ENCODE measurements at places on chromosomes 7 and 10. TPM values are rescaled to one million over a fixed set of nuclear protein-coding genes. Genes with fewer than 3 reads are reported as not detected.

Gene GPAM
- 3.3 TPM for total RNA-seq

Gene LRGUK
- 0.07 TPM for total RNA-seq

Gene ADK
- total RNA-seq = 52.8 TPM

Gene SCRN1
- 2.1 TPM for total RNA-seq

Gene PRR15
- total RNA-seq = not detected

Gene ATOH7
- total RNA-seq = not detected

Gene HIF1AN
- 40.6 TPM for total RNA-seq

Gene KIF11
- total RNA-seq = 57.3 TPM

Gene TRIM4
- 24.9 TPM for total RNA-seq

Gene WASL
- total RNA-seq = 5.1 TPM

DNA sequence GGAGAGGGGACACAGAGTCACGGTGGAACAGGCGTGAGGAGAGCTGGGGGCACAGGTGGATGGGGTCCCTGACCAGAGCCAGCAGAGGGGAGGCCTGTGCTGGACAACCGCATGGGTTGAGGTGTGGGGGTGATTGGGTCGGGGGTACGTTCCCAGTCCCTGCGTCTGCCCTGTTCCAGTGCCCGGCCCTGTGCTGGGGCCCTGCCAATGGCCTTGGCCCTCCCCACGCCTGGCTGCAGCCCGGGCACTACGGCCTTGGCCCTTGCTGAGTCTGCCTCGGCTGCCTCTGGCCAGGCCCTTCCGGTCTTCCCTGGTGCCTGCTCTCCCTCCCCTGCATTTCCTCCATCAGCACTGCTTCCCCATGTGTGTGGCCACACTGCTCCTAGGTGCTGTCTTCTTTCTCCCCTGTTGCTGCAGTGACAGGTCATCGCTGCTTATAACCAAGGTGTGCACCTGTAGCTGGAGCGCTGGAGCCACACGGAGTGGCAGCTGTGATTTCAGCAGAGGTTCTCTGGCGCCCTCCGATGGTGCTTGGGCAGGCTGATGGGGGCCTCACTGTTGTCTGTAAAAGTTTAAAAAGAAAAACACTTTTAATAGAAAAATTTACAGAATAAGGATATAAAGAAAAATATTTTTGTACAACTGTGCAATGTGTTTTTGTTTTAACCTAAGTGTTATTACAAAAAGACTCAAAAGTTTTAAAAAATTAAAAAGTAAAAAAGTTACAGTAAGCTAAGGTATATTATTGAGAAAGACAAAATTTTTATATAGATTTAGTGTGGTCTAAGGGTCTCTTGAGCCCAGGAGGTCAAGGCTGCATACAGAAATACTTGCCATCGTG lies 45.2 kb upstream of the BHLHA15 start:
- no peak overlapping the region for H3K27ac ChIP-seq
- H3K27me3 ChIP-seq = no peaks in the 10 kb centered on the region
- peak; percentile 60 for DNase-seq
- no peak overlapping the region for H3K4me3 ChIP-seq

- peaks cover 6% of the 10 kb centered on the region for H3K4me1 ChIP-seq
- H3K4me3 ChIP-seq = no peak overlapping the region
- no peaks in the 10 kb centered on the region for H3K36me3 ChIP-seq
These were observed 96.9 kb downstream of the TES start for GRCh38 chr7:116307253-116307652.

- peaks cover 92% of the 10 kb centered on the region for H3K4me1 ChIP-seq
- peak; percentile 75 for DNase-seq
- H3K27ac ChIP-seq = peak overlapping the region; percentile 94
- H3K36me3 ChIP-seq = peaks cover 85% of the 10 kb centered on the region
- peak overlapping the region; percentile 86 for H3K4me3 ChIP-seq
These were observed 12.7 kb downstream of the IKZF1 start for GRCh38 chr7:50317221-50317678.

DNA sequence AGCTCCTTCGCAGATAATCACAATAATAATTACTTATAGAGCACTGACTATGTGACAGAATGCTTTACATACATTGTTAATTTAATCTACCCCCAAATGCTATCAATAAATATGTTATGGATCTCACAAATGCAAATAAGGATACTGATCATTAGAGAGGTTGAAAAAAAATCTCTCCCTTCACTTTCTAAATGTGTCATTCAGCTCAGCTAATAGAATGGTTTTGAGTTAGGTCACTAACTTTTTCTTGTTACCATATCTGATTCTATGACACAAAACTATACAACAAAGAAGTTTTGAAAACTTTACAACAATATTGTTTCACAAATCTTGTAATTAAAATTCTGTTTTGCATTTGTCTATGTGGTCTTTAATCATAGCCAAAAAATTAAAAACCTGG lies 17.4 kb downstream of the NEUROD6 start:
- H3K4me1 ChIP-seq = no peaks in the 10 kb centered on the region
- H3K36me3 ChIP-seq = no peaks in the 10 kb centered on the region
- no peaks in the 10 kb centered on the region for H3K27me3 ChIP-seq
- no peak overlapping the region for H3K27ac ChIP-seq

DNA sequence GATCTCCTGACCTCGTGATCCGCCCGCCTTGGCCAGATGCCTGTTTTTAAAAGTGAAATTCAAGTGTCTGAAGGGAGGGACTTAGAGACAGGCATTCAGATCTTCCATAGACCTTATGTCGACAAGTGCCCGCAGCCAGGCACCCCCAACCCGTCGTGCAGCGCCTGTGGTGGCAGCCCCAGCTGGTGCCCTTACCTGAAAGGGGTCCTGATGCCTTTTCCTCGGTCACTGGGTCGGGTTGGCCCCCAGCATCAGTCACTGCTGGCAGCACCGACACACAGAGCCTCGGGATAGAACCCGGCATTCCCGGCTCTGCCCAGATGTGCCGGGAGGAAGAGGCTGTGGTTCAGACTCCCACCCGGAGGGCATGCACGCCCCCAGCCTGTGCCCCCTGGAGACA lies 23.3 kb downstream of the LRRC27 start:
- no peaks in the 10 kb centered on the region for H3K27me3 ChIP-seq
- no peaks in the 10 kb centered on the region for H3K4me1 ChIP-seq
- no peak overlapping the region for H3K27ac ChIP-seq
- no peak overlapping the region for H3K4me3 ChIP-seq
- no peaks in the 10 kb centered on the region for H3K36me3 ChIP-seq

GRCh38 chr10:121574519-121575166 lies 23.6 kb downstream of the FGFR2 start:
- no peak overlapping the region for H3K4me3 ChIP-seq
- H3K36me3 ChIP-seq = no peaks in the 10 kb centered on the region
- no peaks in the 10 kb centered on the region for H3K27me3 ChIP-seq
- H3K27ac ChIP-seq = no peak overlapping the region
- no peak for DNase-seq
- no peaks in the 10 kb centered on the region for H3K4me1 ChIP-seq

GRCh38 chr7:77837966-77838365 lies 39.4 kb downstream of the PHTF2 start:
- no peak overlapping the region for H3K27ac ChIP-seq
- no peaks in the 10 kb centered on the region for H3K27me3 ChIP-seq
- H3K4me1 ChIP-seq = peaks cover 37% of the 10 kb centered on the region
- H3K4me3 ChIP-seq = no peak overlapping the region
- peaks cover 11% of the 10 kb centered on the region for H3K36me3 ChIP-seq

- DNase-seq = no peak
- H3K27me3 ChIP-seq = peaks cover 2% of the 10 kb centered on the region
- H3K4me3 ChIP-seq = no peak overlapping the region
- no peak overlapping the region for H3K27ac ChIP-seq
- peaks cover 20% of the 10 kb centered on the region for H3K4me1 ChIP-seq
These were observed 193.4 kb upstream of the PRSS58 start for GRCh38 chr7:142451296-142451695.

GRCh38 chr10:25174461-25175230 lies at the start of gene GPR158:
GPR158 (plus strand) TSS chr10:25175001; CDS start chr10:25175421, 420 bp downstream.
- DNase-seq = peak; percentile 63
- peaks cover 2% of the 10 kb centered on the region for H3K4me1 ChIP-seq
- no peak within 1 kb of the TSS for H3K4me3 ChIP-seq

GRCh38 chr7:128136215-128136597 lies 104.9 kb upstream of the LEP start:
- H3K27me3 ChIP-seq = peaks cover 31% of the 10 kb centered on the region
- no peak overlapping the region for H3K27ac ChIP-seq
- H3K4me1 ChIP-seq = peaks cover 12% of the 10 kb centered on the region
- H3K4me3 ChIP-seq = peak overlapping the region; percentile 62

DNA sequence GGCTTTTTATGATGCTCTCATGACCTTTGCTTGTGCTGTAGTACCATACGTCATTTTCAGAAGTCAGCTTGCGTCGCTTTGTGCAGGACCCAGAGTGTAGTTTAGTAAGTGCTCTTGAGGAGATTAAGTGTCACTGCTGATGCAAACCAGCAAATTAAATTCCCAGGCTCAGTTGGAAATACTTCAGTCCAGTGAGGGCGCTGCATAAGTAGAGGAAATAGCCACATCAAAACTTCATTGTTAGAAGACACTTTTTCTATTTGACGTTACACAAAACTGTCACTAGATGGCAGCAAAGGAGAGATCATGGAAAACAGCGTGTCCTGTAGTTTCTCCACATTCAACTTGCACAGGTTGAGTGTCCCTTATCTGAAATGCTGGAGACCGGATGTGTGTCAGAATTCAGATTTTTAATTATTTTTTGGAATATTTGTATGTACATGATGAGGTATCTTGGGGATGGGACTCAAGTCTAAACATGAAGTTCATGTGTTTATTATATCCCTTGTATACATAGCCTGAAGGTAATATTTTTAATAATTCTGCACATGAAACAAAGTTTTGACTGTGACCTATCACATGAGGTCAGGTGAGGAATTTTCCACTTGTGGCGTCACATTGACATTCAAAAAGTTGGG lies 7.9 kb downstream of the ZNF22 start:
- no peaks in the 10 kb centered on the region for H3K27me3 ChIP-seq
- peaks cover 15% of the 10 kb centered on the region for H3K36me3 ChIP-seq
- no peak overlapping the region for H3K4me3 ChIP-seq

DNA sequence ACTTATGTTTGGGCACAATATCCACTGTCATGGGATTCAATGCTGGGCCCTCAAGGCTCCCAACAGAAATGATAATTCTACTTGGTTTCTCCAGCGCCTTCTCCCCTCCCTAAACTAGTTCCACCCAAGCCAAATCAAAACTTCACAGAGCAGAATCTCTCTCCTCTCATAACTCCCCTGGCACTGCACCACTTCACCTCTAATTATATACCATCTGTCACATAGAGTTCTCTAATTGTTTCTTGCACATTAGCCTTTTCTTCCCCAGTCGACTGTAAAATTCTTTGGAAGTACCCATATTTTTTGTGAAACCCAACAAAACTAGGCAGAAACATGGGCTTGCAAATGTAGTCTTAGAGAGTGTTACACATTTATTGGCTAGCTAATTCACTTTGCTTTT lies 8.1 kb downstream of the SGMS1 start:
- no peak overlapping the region for H3K4me3 ChIP-seq
- H3K27me3 ChIP-seq = no peaks in the 10 kb centered on the region
- peaks cover 44% of the 10 kb centered on the region for H3K4me1 ChIP-seq
- H3K27ac ChIP-seq = no peak overlapping the region
- H3K36me3 ChIP-seq = no peaks in the 10 kb centered on the region

DNA sequence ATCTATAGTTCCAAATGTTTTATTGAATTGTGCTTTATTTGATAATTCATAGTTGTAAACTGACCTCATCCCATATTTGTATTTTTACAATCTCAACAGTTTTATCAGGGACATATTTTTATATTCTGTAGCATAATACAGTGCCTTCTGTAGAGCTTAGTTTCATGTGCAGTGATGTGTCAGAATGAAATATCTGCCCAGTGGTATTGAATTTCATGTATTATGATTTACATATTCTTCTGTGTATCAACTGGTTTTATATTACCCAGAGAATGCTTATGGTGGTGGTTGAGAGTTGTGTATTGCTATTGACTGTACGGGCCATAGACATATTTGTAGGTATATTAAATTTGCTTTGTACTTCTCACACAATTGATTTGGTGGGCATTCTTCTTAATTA lies 89.9 kb downstream of the KAT6B start:
- H3K4me3 ChIP-seq = no peak overlapping the region
- no peaks in the 10 kb centered on the region for H3K27me3 ChIP-seq
- no peak overlapping the region for H3K27ac ChIP-seq
- H3K36me3 ChIP-seq = peaks cover 9% of the 10 kb centered on the region

- no peaks in the 10 kb centered on the region for H3K27me3 ChIP-seq
- no peak overlapping the region for H3K4me3 ChIP-seq
- DNase-seq = no peak
- H3K4me1 ChIP-seq = no peaks in the 10 kb centered on the region
- H3K27ac ChIP-seq = no peak overlapping the region
These were observed 168.6 kb upstream of the NEBL start for GRCh38 chr10:21065621-21066248.

DNA sequence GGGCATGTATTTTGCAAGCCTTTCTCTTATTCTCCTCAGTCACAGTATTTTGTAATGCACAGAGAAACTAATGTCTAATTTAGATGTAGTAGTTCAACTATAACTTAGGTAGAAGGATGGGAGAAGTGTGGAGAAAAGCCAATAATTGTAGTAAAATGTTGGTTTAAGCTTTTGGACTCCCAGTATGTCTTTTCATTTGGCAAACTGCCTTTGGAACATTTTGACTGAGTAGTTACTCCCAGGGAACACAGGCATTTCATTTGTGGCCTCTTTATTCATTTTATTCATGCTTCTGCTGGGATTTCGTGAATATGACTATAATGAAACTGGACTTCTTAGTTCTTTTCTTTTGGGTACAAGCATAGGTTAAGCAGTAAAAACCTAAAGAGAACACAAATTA lies 79.0 kb downstream of the EXOC4 start:
- no peak overlapping the region for H3K4me3 ChIP-seq
- no peak overlapping the region for H3K27ac ChIP-seq
- H3K27me3 ChIP-seq = no peaks in the 10 kb centered on the region

DNA sequence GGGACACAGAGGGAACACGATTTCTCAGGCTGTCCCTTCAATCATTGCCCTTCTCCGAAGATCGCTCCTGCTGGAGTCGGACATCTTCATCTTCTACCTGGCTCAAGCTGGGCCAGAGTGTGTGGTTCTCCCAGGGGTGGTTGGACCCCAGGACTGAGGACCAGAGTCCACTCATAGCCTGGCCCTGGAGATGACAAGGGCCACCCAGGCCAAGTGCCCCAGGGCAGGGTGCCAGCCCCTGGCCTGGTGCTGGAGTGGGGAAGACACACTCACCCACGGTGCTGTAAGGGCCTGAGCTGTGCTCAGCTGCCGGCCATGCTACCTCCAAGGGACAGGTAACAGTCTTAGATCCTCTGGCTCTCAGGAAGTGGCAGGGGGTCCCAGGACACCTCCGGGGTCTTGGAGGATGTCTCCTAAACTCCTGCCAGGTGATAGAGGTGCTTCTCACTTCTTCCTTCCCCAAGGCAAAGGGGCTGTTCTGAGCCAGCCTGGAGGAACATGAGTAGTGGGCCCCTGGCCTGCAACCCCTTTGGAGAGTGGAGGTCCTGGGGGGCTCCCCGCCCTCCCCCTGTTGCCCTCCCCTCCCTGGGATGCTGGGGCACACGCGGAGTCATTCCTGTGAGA lies 23.3 kb downstream of the TBATA start:
- H3K4me3 ChIP-seq = no peak overlapping the region
- H3K36me3 ChIP-seq = no peaks in the 10 kb centered on the region
- no peak overlapping the region for H3K27ac ChIP-seq
- peaks cover 2% of the 10 kb centered on the region for H3K27me3 ChIP-seq

Measured in activated CD4-positive, alpha-beta memory T cell treated with anti-CD3 and anti-CD28 coated beads for 36 hours (primary cell).